Naive thymus-derived CD8-positive, alpha-beta T cell (primary cell): ENCODE measurements at places on chromosomes 3 and 15. TPM values are rescaled to one million over a fixed set of nuclear protein-coding genes. Genes with fewer than 3 reads are reported as not detected.

DNA sequence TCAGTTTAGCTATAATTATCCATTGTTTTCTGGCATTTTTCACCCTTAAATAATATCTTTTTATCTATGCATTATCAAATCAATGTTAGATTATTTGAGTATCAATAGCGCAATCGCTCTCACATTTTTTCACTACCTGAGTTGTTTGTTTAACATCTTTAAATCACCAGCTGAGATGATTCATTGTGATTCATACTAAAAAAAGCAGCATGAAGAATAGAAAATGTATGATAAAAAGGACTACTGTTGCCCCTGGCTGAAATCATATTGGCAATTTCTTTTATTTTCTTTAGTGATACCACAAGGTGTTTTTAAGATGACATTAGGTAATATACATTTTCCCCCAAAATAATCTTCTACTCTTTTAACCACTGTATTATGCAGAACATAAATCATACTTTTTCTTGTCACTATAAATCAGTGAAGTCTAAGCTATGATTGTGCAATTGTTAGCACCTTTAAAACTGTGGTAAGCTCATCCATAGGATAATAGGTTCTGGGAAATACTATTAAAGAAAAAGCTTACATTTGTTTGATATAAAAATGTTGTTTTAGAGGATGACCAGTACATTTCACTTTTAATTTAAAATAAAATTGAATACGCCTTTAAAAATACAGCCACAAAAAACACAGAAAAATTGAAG lies 889.1 kb downstream of the NAALADL2 start:
- no peak for DNase-seq

DNA sequence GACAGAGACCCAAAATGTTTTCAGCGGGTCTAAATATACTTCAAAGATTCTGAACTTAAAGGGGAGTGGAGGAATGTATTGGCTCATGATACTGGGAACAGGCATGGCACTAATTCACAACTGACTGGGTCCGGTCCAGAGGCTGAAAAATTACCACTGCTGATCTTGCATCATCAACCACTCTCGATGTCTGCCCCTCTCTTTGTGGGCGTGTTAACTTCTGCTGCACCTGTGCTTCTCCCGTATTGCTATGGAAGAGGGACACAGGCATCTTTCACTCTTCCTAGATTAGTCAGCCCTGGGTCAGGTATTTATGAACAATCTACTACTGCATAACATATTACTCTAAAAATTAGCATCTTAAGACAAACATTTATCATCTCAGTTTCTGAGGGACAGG lies 33.2 kb downstream of the HHLA2 start:
- no peak for DNase-seq

- DNase-seq, result no peak
Measured at GRCh38 chr3:114005481-114005880, 50.8 kb downstream of the CCDC191 start.

SH2D7 gene
- not detected for total RNA-seq

DNA sequence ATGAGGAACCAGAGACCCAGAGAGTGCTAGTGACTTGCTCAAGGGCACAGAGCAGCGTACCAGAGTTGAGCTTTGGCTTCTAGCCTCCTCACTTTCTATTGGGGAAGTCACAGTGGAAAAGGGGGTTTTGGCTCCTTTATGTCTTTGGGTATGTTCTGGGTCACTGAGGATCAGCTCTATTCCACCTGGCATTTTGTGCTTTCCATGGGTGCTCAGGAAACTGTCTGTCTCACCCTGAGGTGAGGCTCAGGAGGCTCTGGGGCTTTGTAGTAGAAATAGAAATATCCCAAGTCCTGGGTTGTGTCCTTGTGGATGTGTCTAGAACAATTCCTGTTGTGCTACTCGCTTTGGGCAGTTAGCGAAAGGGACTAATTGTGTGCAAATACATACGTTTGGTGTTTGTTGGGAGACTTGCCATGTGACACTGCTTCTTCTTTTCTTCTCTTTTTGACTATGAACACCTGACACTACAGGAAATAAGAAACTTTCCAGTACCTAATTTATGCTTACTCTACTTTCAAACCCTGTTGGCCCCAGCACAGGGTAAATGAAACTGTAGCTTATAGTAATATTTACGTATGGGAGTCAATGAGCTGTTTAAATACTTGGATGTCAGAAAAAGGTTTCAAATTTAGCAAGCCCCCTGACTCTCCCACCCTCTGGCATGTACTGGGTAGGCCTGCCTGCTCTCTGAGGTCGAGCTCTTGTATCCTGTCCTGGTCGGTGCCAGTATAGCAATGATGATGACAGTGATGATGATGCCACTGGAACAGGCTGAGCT lies 35.6 kb downstream of the SMAD3 start:
- no peak for DNase-seq

UNC13C gene
- not detected for total RNA-seq

DNA sequence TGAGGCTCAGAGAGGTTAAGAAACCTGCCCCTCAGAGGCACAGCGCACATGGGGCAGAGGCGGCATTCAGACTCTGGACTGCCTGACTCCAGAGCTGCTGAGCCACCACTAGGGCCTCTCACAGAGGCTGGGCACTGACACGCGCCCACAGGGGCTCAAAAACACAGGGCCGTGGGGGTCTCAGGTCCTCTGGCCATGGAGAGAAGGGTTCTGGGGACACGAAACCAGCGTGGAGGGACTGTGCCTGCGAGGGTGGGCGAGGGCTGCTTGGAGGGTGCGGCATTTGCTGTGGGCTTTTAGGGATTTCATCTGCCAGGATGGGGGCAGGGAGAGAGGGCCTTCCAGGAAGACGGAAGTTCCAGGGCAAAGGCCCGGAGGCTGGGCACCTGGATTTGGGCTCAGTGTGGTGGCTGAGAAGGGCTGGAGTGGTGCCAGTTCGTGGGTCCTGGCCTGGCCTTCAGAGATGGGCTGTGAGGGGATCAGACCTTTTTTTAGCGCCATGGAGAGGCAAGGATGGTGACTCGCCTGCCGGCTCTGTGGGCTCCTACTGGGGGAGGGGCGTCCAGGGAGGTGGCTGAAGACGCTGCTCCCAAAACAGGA lies 69.6 kb downstream of the EFCAB12 start:
- no peak for DNase-seq

GRCh38 chr3:193621127-193621526 lies 28.1 kb downstream of the OPA1 start:
- no peak for DNase-seq

ABI3BP gene
- not detected for total RNA-seq

GRCh38 chr15:49895347-49896223 lies 223.4 kb downstream of the ATP8B4 start:
- no peak for DNase-seq

AGBL1 gene
- not detected for total RNA-seq

SGO1 gene
- total RNA-seq, result 1.1 TPM

KNSTRN gene
- 8.8 TPM for total RNA-seq

RAD51 gene
- total RNA-seq, result 0.69 TPM

GRCh38 chr3:48519277-48519643 lies 15.3 kb upstream of the SHISA5 start:
- no peak for DNase-seq

LRCH3 gene
- 81.8 TPM for total RNA-seq
